Natural killer cell (primary cell): ENCODE measurements at places on chromosomes 3 and 15. TPM values are rescaled to one million over a fixed set of nuclear protein-coding genes. Genes with fewer than 3 reads are reported as not detected.

DNA sequence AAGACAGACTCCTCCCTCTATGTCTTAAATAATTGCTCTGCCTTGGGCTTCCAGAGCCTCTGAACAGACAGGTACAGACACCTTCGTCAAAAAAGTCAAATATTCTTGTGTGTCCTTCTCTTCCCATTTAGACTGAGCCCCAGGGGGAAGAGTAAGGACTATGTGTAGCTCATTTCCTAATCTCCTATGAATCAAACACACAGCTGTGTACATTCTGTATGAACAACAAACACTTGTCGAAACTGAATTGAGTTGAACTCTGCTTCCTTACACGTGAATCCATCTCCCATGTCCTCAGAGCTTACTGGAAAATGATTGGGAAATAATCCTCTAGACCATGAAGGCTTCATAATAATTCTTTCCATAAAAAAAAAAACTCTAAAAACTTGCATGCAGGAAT, 80.8 kb downstream of the MOBP start:
- H3K4me1 ChIP-seq: no peaks in the 10 kb centered on the region
- H3K36me3 ChIP-seq: no peaks in the 10 kb centered on the region
- no peak overlapping the region for H3K4me3 ChIP-seq
- no peak for DNase-seq
- no peaks in the 10 kb centered on the region for H3K27me3 ChIP-seq

DNA sequence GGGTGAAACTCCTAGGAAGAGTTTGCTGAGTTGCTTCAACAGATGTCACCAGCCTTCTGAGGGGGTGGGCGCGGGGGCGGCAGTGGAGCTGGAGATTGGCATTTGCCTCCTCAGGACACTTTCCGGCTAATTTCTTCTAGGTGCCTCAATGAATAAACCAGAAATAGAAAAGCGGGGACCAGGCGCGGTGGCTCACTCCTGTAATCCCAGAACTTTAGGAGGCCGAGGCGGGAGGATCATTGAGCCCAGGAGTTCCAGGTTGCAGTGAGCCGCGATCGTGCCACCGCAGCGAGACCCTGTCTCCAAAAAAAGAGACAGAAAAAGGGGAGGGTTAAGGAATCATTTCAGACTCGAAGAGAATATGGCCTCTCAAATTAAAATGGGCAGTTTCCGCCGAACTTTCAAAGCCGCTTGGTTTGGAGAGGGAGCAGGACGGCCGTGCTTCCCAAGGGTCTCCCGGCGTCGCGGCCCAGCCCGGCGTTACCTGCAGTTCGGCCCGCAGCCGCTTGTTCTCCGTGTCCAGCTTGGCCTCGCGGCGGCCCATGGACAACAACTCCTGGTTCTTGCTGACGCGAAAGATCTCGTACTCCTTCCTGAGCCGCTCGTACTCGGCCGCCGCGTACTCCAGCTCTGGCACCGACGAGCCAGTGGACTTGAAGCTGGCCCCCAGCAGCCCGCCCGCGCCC, 587 bp downstream of the NPHP3 start:
- H3K27ac ChIP-seq: peak overlapping the region; percentile 45
- H3K4me3 ChIP-seq: peak overlapping the region; percentile 68

Gene DNAH12
- 0.30 TPM for total RNA-seq

Gene NR2E3
- not detected for total RNA-seq

DNA sequence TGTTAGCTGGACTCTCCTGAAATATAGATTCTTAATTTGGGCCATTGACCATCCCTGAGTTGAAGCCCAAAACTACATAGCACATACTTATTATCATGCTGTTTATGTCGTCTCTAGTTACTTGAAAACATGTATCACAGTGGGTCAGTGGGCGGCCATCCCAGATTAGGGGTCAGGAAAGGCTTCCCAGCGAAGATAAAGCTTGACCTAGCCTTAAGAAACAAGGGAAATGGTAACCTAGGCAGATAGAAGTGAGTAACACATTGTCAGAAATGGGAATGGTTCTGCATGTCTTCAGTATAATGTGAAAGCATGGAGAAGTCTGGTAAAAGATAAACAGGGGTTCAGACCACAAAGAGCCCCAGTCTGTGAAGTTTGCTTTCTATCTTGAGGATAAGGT, 124.7 kb downstream of the C3orf70 start:
- H3K4me3 ChIP-seq: no peak overlapping the region
- no peaks in the 10 kb centered on the region for H3K4me1 ChIP-seq
- no peaks in the 10 kb centered on the region for H3K27me3 ChIP-seq
- no peak overlapping the region for H3K27ac ChIP-seq

Gene ARPP21
- total RNA-seq: not detected
